ENCODE measurements at places on chromosomes 3 and 15.

DNA sequence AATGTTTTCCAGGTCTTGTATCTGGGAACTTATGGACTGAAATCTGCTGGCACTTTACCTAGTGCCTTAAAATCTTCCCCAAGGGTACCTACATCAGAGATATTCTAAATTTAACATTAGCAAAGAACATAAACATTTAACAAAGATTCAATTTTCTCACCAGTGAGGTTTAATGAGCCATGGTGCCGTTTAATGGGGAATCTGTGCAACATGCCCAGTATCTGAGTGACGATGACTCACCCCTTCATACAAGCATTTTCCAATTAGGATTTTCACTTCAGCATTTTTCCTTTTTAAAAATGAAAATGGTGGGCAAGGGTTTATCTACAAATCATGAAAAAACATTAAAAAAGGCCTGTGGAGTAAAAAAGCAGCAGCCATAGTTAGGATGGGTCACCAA lies 189.4 kb downstream of the SLC9A9 start:
- no peak for DNase-seq
- no peaks in the 10 kb centered on the region for H3K4me1 ChIP-seq
- H3K36me3 ChIP-seq: no peaks in the 10 kb centered on the region
- no peaks in the 10 kb centered on the region for H3K27me3 ChIP-seq
- H3K4me3 ChIP-seq: no peak overlapping the region

- H3K27ac ChIP-seq: no peak overlapping the region
- no peak for DNase-seq
- H3K4me3 ChIP-seq: no peak overlapping the region
Observed at GRCh38 chr3:37321377-37321781, 147.0 kb upstream of the LRRFIP2 start.

DNA sequence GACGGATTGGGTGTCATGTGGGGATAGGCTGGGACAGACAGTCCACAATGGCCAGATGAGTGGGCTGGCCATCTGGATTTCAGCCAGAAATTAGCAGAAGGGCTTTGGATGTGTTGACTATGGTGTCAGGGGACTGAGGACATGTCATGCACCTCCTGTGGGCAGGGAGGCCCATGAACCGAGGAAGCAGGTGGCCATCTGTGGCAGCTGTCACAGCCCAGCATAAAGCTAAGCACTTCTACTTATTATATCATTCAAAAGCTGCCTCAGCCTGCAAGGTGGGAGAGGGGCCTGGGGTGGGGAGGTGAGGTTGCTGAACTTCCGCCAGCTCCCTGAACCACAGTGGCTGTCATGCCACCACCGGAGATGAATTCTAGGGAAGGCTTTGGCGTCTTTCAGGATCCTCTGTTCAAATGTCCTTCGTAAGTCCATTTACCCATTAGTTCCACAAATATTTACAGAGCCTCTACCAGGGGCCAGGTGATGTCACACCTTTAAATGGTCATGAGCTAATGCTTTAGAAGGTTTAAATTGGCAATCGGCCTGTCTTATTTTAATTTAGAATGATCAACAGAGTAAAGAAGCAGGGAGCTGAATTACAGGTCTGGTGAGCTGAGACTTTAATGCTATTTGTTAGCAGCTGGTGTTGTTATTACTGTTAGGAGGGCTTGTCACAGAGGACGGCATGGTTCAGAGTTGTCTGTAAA lies 23.6 kb upstream of the CAV3 start:
- H3K4me1 ChIP-seq: peaks cover 21% of the 10 kb centered on the region
- no peak overlapping the region for H3K27ac ChIP-seq
- DNase-seq: no peak
- no peak overlapping the region for H3K4me3 ChIP-seq
- H3K36me3 ChIP-seq: no peaks in the 10 kb centered on the region

DNA sequence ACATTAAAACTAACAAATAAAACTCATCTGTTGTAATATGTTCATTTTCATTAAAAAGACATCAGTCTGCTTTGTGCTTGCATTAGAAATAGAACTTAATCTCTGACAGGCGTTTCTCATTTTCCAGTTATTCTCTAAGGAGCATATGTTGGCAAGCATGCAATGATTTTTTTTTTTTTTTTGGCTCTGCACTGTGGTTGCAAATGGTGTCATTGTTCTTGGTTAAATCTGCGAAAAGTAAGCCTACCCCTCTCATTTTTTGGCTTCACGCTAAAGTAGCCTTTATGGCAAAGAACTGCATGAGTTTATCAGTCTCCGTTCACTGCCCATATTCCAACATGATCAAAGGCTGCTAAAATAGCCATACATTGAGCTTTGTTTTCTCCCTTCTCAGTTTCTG lies 403.2 kb downstream of the MECOM start:
- no peaks in the 10 kb centered on the region for H3K27me3 ChIP-seq
- no peaks in the 10 kb centered on the region for H3K36me3 ChIP-seq

GRCh38 chr3:85626662-85627061 lies 667.9 kb downstream of the CADM2 start:
- no peaks in the 10 kb centered on the region for H3K4me1 ChIP-seq
- H3K27ac ChIP-seq: no peak overlapping the region
- no peak overlapping the region for H3K4me3 ChIP-seq
- DNase-seq: no peak

DNA sequence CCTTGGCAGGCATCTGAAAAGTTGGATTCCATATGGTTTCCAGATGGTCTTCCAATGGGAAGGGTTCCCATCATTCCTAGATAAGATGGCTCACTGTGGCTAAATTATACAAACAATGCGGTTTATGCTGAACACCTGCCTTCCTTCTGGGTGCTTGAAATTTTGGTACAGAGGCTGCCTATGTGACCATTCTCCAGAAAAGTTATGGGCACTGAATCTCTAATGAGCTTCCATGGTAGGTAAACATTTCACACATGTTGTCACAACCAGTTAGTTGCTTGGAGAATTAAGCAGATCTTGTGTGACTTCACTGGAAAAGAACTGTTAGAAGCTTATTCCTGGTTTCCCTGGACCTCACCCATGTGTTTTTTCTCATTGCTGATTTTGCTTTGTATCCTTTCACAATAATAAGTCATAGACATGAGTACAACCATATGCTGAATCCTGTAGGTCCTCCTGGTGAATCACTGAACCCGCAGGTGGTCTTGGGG lies 30.1 kb downstream of the PLOD2 start:
- DNase-seq: no peak
- no peaks in the 10 kb centered on the region for H3K27me3 ChIP-seq
- peak overlapping the region; percentile 18 for H3K27ac ChIP-seq
- no peaks in the 10 kb centered on the region for H3K4me1 ChIP-seq
- H3K4me3 ChIP-seq: no peak overlapping the region

DNA sequence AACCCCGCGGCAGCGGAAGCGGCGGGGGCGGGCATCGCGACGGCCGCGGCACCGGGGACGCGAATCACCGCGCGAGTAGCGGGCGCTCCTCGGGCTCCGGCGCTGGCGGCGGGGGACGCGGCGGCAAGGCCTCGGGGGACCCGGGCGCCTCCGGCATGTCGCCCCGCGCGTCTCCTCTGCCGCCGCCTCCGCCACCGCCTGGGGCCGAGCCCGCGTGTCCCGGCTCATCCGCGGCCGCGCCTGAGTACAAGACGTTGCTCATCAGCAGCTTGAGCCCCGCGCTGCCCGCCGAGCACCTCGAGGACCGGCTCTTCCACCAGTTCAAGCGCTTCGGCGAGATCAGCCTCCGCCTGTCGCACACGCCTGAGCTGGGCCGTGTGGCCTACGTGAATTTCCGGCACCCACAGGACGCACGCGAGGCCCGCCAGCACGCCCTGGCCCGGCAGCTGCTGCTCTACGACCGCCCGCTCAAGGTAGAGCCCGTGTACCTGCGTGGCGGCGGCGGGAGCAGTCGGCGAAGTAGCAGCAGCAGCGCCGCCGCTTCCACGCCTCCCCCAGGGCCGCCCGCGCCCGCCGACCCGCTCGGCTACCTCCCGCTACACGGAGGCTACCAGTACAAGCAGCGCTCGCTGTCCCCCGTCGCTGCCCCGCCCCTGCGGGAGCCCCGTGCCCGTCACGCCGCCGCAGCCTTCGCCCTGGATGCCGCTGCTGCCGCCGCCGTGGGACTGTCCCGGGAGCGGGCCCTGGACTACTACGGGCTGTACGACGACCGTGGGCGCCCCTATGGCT lies 675 bp downstream of the RBM15B start:
- H3K27ac ChIP-seq: no peak overlapping the region
- H3K36me3 ChIP-seq: peaks cover 70% of the 10 kb centered on the region
- peaks cover 53% of the 10 kb centered on the region for H3K4me1 ChIP-seq
- peak overlapping the region; percentile 58 for H3K4me3 ChIP-seq
- H3K27me3 ChIP-seq: no peaks in the 10 kb centered on the region
- no peak for DNase-seq

GRCh38 chr3:51544011-51544775 lies 5.7 kb downstream of the RAD54L2 start:
- no peak overlapping the region for H3K4me3 ChIP-seq
- no peaks in the 10 kb centered on the region for H3K27me3 ChIP-seq
- no peak overlapping the region for H3K27ac ChIP-seq
- H3K4me1 ChIP-seq: peaks cover 4% of the 10 kb centered on the region
- peaks cover 21% of the 10 kb centered on the region for H3K36me3 ChIP-seq

DNA sequence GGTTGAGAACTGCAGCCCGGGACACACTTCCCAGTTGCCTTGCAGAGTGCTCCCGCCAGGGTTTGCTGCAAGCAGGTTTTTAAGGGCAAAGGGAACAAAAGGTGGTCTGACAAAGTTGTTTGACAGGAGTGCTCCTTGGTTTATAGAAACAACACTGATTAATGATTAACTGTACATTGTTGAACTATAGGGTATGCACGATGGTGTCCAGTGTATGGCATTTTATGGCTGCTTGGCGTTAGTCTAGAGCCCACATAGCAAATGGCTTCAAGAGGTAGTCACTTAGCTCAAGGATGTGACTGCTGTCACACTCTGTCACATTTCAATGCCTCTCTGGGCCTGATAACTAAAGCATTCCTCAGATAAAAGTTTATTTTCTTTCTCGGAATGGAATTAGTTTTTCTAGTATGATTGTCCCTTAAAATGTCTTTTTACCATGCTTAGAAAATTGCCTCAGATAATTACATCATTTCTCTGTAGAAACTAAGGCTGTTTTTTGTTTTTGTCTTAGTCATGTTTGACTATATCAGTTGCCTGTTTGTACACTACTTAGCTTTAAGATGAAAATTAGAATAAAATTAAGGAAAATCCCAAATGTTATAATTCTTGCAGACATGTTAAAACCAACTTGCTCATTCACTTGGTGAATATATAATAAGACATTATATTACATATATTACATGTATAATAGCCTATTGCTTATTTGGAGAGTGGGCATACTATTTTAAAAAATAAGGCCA lies 61.3 kb upstream of the GATM start:
- no peak for DNase-seq
- H3K27me3 ChIP-seq: no peaks in the 10 kb centered on the region
- H3K36me3 ChIP-seq: no peaks in the 10 kb centered on the region
- no peak overlapping the region for H3K4me3 ChIP-seq
- H3K27ac ChIP-seq: no peak overlapping the region

DNA sequence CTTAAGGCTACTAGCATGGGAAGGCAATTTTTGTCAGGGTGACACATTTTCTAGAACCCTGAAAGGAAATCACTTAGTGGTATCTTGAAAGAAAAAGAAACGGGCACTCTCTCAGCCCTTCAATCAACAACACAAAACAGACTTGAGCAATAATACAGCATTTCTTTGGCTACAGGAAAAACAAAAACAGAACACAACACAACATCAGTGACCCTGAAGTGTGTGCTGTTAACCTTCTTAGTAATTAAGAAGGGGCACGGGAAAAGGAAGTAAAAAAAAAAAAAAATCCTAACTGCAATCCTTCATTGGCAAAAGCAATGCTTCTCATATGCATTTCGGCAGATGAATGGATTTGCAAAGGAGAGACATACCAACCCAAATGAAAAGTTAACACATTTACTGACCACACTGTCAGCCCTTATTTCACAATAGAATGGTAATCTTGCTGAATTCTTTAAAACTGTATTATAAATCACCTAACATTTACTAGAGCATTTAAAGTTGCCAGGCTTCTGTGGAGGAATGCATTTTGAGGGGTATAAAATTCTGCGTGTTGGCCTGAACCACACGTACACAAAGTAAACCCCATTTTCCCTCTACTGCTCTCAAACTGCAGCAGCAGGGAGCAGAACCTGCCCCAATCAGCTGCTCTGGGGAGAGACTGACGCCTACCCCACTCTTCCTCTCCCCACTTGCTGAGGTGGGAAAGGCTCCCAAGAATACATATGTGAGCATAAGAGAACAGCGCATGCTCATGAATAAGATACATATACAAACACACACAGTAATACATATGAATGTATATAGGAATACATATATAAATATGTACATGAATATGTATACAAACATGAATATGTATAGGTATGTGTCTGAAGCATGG lies 198.5 kb downstream of the FOXP1 start:
- H3K36me3 ChIP-seq: no peaks in the 10 kb centered on the region
- no peak overlapping the region for H3K4me3 ChIP-seq
- DNase-seq: no peak
- no peak overlapping the region for H3K27ac ChIP-seq
- no peaks in the 10 kb centered on the region for H3K27me3 ChIP-seq

- H3K27ac ChIP-seq: no peak overlapping the region
- no peaks in the 10 kb centered on the region for H3K4me1 ChIP-seq
- H3K36me3 ChIP-seq: no peaks in the 10 kb centered on the region
- H3K27me3 ChIP-seq: no peaks in the 10 kb centered on the region
- no peak overlapping the region for H3K4me3 ChIP-seq
Observed at GRCh38 chr3:133289322-133289721, 110.5 kb upstream of the BFSP2 start.

DNA sequence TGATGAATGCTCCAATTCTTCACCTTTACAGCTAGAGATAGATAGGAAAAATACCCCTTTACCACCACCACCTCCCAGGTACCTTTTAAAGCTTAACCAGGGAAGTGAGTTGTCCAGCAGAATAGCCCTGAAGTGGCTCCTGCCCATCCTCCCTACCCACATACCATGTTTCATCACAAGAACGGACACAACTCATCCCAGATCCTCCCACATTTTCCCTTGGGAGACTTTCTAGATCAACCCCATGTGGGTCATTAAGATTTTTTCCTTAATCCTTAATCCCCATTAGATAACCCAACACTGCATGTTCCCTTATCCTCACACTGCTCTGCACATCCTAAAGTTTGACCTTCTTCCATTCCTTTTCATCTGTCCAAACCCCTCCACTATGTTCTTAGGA lies 69.3 kb downstream of the CHST2 start:
- no peaks in the 10 kb centered on the region for H3K4me1 ChIP-seq
- DNase-seq: no peak
- no peaks in the 10 kb centered on the region for H3K36me3 ChIP-seq

DNA sequence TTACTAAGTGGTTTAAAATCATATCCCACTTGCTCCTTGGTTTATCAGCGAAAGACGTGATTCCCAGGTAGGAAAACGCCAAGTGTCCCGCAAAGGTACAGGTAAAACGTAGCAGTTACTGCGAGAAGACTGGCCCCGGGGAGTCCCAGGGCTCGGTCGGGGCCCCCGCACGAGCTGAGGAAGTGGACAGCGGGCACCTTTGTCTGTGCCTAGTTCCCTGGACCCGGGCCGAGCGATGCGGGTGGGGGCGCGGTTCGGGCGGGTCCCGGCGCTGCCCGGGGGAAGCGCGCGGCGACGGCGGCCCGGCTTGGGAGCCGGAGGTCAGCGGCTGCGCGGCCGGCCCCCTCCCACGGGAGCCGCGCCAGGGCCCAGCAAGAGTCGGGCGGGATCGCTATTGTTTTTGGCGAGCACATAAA lies 864 bp upstream of the NEO1 start:
- no peaks in the 10 kb centered on the region for H3K4me1 ChIP-seq
- DNase-seq: no peak
- no peaks in the 10 kb centered on the region for H3K27me3 ChIP-seq
- peak overlapping the region; percentile 77 for H3K4me3 ChIP-seq

Data from spinal cord (tissue), 10 donors.